ENCODE measurements at places on chromosomes 4 and X.

DNA sequence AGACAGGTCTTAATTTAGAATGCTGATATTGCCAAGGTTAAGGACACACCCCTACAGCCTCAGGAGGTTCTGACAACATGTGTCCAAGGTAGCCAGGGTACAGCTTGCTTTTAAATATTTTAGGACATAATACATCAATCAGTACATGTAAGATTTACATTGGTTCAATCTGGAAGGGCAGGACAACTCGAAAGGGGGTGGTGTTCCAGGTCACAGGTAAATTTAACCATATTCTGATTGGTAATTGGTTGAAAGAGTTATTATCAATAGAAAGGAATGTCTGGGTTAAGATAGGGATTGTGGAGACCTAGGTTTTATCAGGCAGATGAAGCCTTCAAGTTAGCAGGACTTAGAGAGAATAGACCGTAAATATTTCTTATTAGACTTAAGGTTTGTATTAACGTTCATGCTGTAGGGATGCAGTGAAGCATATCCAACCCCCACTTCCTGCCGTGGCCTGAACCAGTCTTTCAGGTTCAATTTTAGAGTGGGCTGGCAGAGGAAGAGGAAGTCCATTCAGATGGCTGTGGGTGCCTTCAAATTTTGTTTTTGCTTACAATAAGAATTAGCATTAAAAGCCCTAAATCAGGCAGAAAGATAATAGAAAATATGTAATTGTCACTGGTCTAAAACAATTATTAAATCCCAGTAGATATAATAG lies 136.5 kb upstream of the GALNTL6 start:
- ATAC-seq, result no peak

- no peak for ATAC-seq
These were observed 45.8 kb downstream of the SLC39A8 start for GRCh38 chr4:102299354-102300107.

DNA sequence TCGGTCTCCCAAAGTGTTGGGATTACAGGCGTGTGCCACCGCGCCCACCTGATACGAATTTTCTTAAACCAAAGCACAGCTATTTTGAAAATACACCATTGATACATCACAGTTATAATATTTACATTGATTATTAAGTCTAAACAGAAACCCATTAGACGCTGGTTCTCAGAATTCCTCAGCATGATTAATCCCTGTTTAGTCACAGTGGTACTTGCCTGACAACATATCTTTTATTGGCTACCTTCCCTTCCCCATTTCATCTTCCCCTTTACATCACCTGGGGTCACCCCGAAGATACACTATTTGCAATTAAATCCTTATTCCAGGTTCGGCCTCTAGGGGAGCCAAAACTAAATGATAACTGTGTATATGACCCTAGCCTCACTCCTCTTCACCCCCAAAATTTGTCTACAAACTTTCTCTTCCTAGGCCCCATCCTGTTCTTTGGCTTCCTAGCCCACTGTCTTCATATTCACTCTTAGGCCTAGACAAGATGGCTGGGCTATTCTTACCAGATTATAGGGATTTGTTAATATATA lies 36.8 kb upstream of the IL1RAPL1 start:
- no peak for ATAC-seq

DNA sequence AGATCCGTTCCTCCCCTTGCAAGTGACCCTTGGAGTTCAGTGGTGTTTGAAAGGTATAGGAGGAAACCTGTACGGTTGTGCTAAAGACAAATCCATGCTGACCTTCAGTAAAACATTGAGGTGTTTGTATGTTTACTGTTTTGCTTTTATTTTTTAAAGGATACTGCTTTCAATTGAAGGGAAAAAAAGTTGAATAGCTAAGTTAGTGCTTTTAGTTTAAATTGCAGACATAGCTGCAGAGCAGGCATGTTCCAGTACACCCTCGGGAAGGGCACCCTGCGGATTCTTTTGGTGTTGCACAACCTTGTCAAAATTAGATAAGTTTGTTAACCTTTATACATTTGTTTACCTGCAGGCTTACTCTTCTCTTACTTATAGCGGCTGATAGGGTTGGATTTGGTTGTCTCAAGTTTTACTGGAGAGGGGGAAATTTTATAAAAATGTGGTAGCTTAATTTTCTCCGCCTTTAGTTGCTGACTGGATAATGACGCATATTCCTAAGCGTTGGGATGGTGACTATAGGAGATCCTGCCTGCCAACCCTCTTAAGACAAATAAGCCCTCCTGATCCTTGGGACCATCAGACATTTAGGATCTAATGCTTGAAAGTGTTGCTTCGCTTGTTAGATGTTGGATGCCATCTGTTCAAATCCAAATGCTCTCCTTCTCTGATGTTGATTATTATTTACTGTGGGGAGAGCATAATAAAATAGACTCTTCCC lies 2.0 kb downstream of the RAPGEF2 start:
- ATAC-seq, result no peak

GRCh38 chrX:40622479-40623138 lies 619 bp upstream of the MPC1L start:
- ATAC-seq, result no peak

DNA sequence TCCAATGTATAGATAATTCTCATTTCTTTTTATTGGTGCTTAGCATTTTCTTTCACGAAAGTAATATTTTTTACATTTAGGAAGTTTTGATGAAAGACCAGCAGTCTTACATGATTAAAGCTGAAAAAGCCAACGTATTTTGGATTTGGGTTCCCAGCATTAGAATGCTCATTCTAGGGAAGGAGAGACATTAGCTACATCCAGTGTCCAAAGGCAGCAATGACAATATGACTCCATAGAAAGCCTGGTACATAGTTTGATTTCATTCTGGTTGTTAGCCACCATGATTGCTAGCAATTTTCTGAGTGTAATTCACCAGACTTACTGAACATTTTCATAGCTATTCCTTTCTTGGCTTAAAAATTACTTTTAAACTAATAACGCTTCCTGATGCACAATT lies 1397.5 kb downstream of the PCDH7 start:
- ATAC-seq, result no peak

DNA sequence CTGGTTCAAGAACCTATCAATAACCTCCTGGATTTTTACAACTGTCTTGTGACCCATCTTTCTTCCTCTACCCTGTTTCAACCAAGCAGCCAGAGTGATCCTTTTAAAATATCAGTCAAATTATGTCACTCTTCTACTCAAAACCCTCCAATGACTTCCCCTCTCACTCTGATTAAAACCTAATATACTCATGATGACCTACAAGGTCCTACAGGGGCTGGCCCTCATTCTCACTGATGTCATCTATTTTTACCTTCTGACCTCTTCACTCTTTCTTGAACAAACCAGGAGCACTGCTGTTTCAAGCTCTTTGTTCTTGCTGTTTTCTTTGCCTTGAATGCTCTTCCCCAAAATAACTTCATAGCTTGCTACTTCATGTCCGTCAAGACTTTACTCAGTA lies 48.5 kb downstream of the ARHGEF38 start:
- no peak for ATAC-seq

- ATAC-seq, result no peak
These were observed 7.8 kb upstream of the CHRNA9 start for GRCh38 chr4:40327340-40327739.
